ELR (cell line): ENCODE measurements at places on chromosomes 1 and 21.

DNA sequence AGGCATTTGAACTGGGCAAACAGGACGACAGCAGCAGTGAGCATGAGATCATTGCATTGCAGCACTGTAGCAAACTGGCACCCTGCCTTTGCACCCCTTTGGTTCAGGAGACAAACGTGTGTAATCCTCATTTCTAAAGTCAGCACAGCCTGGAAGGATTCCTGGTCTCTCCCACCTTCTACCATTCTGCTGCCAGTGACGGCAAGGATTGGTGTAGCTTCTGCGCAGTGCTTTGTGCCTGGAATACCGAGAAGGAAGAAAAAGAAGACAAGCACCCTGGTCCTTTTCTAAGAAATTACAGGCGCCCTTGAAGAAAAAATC lies 805.3 kb downstream of the USP25 start:
- DNase-seq, result peak; percentile 74

DNA sequence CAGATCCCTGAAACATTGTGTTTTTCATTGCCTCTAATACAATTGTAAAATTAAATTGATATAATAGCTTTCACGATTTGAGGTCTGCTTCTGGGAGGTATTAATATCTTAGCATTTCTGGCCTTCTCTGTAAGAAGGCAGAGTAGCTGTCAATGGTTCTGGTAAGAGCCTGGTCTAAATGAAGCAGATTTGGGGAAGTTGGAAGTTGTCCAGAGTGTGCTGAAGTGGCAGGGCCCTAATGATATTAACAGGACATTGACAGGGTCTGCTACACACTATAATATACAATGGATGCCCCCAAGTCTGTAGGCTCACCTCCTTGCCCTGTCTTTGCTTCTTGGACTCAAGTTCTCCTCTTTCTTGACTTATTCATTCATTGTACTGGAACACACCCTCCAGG lies 99.5 kb downstream of the C4BPA start:
- no peak for DNase-seq

DNA sequence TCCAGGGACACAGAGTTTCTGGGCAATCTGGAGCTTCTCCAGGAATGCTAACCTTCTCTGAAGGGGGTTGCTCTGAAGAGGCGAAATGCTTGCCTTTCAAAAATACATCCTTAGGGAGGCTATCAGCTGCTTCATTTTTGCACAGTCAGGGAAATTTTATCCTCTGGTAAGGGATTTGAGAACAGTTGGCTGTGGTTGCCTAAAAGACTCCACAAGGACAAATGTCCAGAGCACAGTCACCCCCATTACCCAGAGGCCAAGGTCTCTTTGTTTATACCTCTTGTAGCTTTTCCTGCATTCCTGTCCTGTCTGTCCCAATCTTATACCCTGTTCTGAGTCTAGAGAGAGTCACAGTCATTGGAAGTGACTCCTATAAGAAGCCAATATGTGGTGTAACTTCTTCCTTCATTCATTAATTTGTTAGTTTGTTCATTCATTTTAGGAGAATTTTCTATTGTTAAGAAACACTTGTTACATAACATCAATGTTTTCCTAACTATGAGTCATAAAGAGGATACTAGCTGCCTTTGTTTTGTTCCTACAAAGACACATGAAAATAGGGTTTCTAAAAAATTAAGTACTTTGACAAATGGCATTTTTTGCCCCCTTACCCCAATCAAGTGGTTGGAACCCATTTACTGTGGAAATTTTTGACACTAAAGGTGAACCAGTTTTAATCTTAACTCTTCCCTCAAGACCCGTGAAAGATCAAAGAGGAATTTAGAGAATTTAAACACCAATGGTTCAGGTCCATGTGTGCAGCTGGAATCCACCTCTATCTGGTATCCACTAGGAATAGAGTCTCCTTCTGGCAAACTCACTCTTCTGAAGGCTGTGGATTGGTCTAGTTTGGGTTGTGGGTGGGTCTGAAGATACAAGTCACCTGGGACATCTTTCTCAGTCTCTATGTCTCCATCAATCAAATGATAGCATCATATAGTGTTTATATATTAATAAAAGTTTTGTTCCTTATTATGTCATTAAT lies 47.1 kb downstream of the GPR88 start:
- peak; percentile 58 for DNase-seq

- no peak for DNase-seq
These were observed 93.3 kb upstream of the COG2 start for GRCh38 chr1:230548997-230549396.

DNA sequence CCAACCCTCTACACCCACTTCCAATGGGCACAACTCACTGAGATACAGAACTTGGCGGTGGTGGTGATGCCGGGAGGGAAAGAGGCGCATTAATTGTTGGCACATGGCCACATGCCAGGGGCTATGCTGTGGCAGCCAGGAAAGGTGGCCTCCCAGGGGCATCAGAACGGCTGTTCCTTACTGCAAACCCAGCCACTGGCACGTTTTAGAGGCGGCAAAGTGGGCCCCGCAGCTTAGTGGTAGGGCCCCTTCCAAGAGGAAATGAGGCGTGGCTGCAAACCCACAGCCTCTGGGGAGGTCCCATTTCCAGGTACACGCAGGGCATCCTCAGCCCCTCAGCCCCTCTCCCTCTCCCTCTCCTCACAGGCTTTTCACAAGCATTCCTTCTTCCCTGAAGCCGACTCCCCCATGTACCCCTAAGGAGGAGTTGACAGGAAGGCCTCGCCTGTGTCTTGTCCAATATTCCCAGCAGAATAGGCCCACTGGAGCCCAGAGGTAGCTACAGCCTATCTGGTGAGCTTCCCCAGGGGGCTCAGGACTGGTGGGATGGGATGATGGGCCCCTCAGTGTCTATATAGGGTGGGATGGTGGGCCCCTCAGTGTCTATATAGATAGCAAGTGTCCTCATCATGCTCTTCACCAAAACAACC lies 166.2 kb downstream of the CLIC6 start:
- no peak for DNase-seq
